ENCODE measurements at places on chromosomes 7 and 10. TPM values are rescaled to one million over a fixed set of nuclear protein-coding genes. Genes with fewer than 3 reads are reported as not detected.

DNA sequence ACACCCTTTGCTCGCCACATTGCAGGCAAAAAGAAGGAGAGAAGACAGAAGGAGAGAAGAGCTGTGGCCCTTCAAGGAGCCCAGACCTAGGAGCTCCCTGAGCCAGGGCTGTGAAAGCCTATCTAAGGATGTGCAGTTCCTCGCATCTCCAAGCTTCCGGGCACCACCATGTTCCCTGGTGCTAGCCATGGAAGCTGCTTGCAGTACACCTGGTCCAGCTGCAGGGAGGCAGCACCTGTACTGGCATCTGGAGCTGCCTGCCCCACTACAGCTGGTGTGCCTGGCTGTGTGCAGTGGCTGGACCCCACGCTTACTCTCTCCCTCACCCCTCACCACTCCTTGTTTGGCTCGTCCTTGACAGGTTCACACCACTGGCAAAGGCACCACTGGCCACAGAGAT is 1111.8 kb upstream of the POT1 start:
- DNase-seq = no peak

KEL gene
- not detected for polyA plus RNA-seq

DNA sequence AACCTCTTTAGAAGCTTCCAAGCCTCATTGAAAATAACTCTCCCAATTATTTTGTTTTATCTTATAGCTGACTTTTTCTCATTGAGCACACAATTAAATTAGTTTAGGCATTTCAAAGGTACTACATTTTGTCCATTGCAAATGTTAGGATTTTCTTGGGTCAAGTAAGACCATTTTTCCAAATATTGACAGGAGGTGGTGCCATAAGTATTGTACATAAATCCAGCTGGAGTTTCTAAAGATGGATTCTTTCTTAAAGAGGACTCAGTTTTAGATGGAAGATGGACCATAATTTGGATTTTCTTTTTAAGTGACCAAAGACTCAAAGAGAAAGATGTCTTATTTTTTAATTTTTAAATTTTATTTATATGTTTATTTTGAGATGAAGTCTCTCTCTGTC is 12.3 kb upstream of the OPN4 start:
- no peak for DNase-seq

DNA sequence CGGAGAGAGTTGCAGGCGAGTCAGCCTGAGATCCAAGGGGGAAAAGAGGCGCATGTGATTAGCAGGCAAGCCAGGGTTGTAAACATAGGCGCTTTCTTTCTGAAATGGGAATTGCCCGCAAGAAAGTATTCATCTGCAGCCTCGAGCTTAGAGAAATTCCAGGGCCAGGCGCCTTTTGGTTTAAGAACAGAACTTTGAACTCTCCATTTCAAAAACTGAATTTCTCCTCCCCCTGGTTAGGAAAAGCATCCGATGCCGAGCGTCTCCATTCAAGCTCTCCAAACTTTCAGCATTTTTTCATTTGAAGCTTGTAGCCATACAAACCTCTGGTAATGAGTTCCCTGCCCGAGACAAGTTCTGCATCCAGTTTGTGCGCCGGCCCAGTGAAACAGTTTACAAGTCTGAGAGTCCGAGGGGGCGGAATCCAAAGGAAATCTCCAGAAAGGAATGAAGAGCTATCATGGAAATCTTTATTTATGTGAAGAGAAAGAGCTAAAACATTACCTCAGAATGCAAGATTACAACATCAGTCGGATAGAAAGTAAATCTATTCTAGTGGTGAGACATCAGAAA is 69.9 kb downstream of the FAM204A start:
- DNase-seq = peak; percentile 64

REPIN1 gene
- 17.3 TPM for polyA plus RNA-seq

RSPH10B2 gene
- not detected for polyA plus RNA-seq

GRCh38 chr7:157772486-157773130 is 435.8 kb downstream of the DNAJB6 start:
- DNase-seq = no peak

Measured in GM23248 (cell line).